Activated CD4-positive, alpha-beta T cell treated with anti-CD3 and anti-CD28 coated beads for 24 hours (primary cell): ENCODE measurements at places on chromosomes 16 and 17.
A peak's percentile ranks its signal among the peaks of the same experiment; 100 is the strongest.

GRCh38 chr17:67165201-67165600, 79.8 kb downstream of the HELZ start:
- DNase-seq = no peak

GRCh38 chr17:3260600-3260999, 37.6 kb downstream of the OR3A1 start:
- DNase-seq = no peak

GRCh38 chr17:4584101-4584916, at the start of gene SMTNL2:
Gene SMTNL2, plus strand, starts transcription at chr17:4584529. Its CDS starts 77 bp downstream, at chr17:4584606.
- DNase-seq = no peak

GRCh38 chr16:50213939-50214519, 52.3 kb upstream of the ADCY7 start:
- peak; percentile 27 for DNase-seq

GRCh38 chr16:12449374-12449773, 354.3 kb downstream of the CPPED1 start:
- no peak for DNase-seq

GRCh38 chr16:69858191-69859104, 92.7 kb upstream of the CLEC18A start:
- DNase-seq = no peak

GRCh38 chr17:50828508-50829170, 6.7 kb upstream of the WFIKKN2 start:
- no peak for DNase-seq

GRCh38 chr16:34803683-34804416, 1344.4 kb downstream of the TP53TG3F start:
- no peak for DNase-seq

- DNase-seq = no peak
Measured at GRCh38 chr17:69093279-69093789, 32.6 kb upstream of the ABCA9 start.

GRCh38 chr16:70253291-70254106, 1.8 kb upstream of the EXOSC6 start:
- peak; percentile 20 for DNase-seq

GRCh38 chr16:15422222-15422621, 12.2 kb upstream of the BMERB1 start:
- no peak for DNase-seq

GRCh38 chr16:87964049-87964659, 12.9 kb downstream of the BANP start:
- no peak for DNase-seq

DNA sequence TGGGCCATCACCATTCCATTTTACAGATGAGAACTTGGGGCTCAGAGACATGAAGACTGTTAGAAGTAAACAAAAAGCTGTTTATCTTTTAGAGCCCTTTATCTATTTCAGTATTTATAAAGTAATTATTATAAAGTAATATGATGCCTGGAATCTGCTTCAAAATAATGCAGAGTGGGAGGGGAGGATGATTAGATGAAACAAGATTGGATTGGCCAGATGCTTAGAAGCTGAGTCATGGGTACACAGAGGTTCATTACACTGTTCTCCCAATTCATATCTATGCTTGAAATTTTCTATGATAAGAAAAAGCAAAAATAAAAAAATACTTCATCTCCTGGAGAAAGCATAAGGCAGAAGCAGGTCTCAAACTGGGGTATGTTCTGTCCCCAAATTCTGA, 29.4 kb downstream of the TOM1L2 start:
- DNase-seq = no peak

DNA sequence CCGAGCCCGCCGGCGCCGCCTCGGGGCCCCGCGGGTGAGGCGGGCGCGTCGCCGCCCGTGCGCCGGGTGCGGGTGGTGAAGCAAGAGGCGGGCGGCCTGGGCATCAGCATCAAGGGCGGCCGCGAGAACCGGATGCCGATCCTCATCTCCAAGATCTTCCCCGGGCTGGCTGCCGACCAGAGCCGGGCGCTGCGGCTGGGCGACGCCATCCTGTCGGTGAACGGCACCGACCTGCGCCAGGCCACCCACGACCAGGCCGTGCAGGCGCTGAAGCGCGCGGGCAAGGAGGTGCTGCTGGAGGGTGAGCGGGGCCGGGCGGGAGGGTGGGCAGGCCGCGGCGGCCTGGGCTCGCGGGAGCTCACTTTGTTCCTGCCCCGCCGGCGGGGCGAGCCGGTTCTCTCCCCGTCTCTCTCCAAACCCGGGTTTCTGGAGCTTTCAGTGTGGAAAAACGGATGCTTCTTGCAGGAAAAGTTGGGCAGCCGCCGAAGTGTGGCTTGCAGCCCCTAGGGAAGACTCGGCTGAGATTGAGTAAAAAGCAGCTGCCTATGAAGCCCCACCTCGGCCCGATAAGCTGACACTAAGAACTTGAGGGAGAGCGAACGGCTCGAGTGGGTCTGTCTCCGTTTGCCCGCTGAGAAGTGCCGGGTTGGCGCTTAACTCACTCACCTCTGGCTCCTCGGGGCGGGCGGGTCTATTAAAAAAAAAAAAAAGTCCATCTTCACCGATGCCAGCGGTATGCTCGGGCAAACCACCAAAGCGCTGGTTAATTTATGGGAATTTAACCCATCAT, 677 bp downstream of the SNTB2 start:
- peak; percentile 27 for DNase-seq

GRCh38 chr17:50470426-50470825, 1.7 kb upstream of the CHAD start:
- DNase-seq = no peak

DNA sequence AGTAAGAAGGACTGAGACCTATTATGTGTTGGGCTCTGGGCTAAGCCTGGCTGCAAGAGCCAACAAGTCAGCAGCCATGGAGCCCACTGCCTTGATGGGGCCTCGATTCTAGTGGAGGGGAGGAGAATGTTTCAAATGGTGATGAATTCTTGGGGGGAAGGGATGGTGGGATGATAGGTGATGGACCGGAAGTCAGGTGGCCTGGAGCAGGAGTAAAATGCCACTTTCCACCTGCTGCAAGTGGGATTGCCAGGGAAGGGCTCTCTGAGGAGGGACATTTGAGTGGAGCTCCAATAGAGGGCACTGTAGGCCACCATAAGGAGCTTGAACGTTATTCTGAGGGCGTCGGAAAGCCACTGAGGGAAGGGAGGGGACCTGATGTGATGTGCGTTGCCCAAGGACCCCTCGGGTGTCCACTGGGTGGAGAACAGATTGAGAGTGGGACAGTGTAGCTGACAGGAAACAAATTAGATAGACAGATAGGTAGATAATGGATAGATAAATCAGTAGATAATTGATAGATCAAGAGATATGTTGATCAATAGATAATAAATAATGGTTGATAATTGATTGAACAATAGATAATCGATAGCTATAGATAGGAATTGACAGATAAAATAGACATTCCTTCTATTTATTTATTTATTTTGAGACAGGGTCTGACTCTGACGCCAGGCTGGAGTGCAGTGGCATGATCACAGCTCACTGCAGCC, 18.2 kb upstream of the NXPH3 start:
- DNase-seq = no peak

- DNase-seq = no peak
Measured at GRCh38 chr16:81902025-81902424, 109.2 kb downstream of the SDR42E1 start.

GRCh38 chr16:75017670-75018525, 19.1 kb downstream of the ZNRF1 start:
- no peak for DNase-seq

GRCh38 chr16:29807426-29808218, 1.3 kb downstream of the MAZ start:
- DNase-seq = peak; percentile 82

- DNase-seq = no peak
Measured at GRCh38 chr16:27819881-27820610, 243.5 kb downstream of the GSG1L start.

DNA sequence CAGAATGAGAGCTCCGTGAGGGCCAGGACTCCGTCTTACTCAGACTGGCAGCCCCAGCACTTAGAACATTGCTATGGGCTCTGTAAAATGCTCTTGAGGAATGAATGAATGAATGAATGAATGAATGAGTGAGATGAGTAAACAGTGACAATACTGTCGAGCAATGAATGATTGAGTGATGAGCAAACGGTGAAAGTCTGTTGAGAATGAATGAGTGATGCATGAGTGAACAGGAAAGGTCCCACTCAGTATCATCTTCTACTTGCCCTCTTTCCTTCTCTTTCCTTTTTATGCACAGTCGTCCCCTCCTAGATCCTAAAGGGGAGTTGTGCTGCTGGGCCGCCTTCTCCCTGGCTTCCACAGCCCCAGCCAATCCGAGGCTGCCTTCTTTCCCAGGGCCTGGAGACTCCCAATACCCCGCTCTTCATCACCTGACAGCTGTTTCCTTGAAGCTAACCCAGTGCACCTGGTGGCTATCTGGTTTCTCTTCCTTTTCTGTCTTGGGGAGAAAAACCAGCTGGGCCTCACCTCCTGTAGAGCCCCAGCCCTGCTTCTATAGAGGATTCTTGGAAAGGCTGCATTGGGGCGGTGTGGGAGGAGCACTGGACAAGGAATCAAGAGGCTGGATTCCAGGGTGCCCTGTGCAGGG, 32.7 kb upstream of the CACNG1 start:
- no peak for DNase-seq

- DNase-seq = peak; percentile 58
Measured at GRCh38 chr17:46940692-46941404, 17.9 kb downstream of the GOSR2 start.

GRCh38 chr16:35306915-35307314, 1847.5 kb downstream of the TP53TG3F start:
- DNase-seq = no peak

GRCh38 chr16:165539-166374, at the start of gene HBM:
Gene HBM, plus strand, starts transcription at chr16:165978. Its CDS starts 20 bp downstream, at chr16:165998.
- DNase-seq = no peak

DNA sequence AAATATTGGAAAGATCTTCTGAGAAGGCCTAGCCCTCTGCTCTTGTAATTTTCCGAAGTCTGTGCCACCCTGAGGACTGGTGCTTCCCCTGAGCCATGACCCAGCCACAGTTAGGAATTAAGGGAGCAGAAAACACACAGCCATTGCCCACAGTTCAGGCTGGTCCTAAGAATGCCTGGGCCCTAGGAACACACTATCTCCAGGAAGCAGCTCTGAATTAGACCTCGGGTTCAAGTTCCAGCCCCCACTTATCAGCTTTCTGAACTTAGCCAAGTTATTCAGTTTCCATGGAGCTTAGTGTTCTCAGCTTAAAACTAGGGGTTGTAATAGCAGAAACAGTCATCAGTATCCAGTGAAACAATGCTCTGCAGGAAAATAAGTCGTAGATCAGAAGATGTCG, 56.0 kb downstream of the CDH13 start:
- no peak for DNase-seq

DNA sequence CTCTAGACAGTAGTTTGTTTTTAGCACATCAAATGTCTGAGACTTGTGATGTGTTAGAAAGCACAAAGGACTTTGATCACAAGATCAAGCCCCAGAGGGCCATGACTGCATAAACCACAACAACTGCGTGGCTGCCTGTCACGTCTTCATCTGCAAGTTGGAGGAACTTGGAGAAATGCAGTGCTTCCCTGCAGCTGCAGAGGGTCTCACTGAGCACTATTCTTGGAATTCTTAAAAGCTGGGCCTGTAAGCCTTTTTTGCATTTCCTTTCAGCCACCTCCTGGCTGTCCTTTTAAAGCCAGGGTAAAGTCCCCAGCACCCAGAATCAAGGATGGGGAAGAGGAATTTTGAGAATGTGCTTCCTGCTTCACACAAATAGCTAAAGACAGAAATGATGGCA, 431.3 kb downstream of the MAF start:
- DNase-seq = no peak

DNA sequence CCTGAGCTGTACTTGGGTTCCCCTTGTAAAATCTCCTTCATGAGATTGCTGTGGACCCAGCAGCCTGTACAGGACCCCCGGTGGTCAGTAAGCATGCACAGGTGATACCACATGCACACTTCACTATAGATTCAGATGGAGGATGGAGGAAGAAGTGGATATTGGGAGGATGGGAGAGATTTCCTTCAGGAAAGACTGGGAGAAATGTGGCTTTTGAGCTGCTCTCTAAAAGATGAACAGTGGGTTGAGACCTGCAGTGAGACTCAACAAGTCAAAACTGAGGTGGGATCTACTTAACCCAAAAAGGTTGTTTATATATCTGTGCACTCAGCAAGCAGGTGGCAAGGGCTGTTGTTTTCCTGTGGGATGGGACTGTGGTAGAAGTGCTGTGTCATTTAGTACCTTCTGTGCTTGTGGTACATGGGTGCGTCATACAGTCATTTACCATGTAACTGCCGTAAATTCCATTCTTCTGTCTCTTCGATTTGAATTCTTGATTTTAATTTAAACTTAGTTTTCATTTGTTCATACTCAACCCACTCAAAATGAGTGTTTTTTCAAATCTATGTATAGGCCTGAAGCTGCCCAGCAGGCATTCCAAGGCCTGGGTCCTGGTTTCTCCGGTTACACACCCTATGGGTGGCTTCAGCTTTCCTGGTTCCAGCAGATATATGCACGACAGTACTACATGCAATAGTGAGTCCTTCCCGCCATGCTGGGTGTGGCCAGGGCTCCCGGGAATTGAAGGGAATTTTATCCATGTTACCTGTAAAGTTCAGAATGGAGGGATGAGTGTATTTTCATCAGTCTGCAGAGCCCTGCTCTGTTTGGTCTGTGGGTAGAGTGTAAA, 6.9 kb downstream of the HERPUD1 start:
- no peak for DNase-seq

DNA sequence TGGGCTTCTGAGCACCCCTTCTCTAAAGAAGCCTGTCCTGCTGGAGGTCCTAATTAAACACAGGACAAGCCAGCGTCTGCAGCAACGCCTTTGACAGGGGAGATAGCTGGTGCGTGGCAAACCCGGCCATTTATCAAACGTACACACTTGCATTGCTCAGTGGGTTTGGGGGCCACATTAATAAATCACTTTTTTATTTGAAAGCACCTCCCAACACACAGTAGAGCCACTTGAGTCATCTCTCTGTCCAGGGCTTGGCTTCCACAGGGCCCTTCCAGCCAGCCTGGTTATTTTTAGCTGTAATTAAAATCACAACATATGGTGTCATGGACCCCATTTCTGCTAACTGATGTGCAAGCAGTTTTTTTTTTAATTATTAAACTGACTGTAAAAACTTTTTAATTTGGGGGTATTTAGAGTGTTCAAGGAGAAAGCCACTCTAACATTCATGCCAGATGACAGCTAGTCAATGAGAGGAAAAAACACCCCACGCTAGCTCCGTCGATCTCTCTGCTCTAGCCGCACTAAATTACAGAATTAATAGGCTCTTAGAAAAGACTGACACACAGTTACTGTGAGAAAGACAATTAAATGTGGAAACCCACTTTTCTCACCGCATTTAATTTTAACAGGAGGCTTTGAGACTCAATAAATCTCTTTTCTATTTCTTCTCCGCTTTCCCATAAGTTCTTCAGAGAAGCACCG, 201.0 kb upstream of the WSCD1 start:
- no peak for DNase-seq

- DNase-seq = no peak
Measured at GRCh38 chr17:46772475-46773220, 45.8 kb downstream of the WNT3 start.

DNA sequence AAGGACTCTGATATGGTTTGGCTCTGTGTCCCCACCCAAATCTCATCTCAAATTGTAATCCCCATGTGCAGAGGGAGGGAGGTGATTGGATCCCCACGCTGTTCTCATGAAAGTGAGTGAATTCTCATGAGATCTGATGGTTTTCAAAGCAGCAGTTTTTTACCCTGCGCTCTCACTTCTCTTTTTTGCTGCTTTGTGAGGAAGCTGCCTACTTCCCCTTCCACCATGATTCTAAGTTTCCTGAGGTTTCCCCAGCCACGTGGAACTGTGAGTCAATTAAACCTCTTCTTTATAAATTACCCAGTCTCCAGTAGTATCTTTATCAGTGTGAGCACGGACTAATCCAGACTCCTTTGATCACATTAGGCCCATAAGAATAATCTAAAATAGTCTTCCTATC, 719.7 kb upstream of the CDH8 start:
- no peak for DNase-seq
